ENCODE measurements at places on chromosomes 1 and 21.
A peak's percentile ranks its signal among the peaks of the same experiment; 100 is the strongest.

GRCh38 chr1:173421286-173421685 lies 55.8 kb upstream of the PRDX6 start:
- DNase-seq = no peak

DNA sequence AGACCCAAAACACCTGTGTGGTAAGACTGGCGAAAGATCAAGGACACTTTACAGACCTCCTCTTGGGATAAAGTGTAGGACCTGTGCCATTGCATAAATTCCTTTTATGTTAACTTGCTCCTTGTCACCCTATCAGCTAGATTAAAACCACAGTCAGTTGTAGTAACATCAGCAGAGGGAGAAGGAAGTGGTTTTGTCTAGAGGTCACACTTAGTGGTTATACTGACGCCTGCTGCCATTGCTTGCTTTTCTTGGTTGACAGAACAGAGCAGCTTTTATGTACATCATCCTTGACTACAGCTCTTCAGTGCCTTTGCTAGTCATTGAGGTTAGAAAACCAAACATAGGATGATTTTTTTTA lies 101.4 kb downstream of the PBX1 start:
- no peak for DNase-seq

DNA sequence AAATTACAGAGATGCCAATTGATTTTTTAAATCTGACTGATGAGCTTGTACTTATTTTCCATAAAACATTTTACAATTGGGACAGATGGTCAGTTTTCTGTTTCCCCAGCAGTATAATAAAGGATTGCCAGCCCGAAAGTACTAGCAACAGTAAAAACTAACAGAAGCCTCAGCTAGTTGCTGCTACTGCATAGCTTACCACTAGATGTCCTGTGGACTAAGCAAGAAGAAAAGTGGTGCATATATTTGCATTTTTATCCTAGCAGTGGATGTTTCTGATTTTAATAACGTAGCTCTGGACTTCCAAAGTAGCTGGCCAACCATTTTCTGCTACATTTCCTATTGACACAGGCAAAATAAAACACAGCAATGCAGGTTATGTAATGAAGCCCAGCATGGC lies 241.5 kb downstream of the BARHL2 start:
- peak; percentile 65 for DNase-seq

DNA sequence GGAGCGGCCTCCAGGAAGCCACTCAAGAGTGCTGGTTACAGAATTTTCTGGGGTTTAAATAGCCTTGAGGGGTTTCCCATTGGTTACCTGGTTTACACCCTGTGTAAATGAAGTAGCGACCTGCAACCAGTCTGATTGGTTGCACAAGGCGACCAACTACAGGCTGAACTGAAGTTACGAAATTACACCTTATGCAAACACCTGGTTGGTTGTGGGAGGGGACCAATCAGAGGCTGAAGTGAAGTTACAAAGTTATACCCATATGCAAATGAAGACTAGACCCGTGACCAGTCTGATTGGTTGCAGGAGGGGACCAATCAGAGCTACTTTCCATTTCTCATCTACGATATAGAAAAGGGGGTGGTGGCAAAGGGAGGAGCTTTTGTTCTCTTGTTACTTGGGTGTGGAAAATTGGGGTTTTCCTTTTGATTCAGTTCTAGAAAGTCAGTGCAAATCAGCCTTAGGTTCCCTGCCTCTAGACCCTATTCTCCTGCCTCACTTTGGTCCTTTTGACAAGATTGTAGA lies 22.2 kb upstream of the C1orf174 start:
- DNase-seq = no peak

DNA sequence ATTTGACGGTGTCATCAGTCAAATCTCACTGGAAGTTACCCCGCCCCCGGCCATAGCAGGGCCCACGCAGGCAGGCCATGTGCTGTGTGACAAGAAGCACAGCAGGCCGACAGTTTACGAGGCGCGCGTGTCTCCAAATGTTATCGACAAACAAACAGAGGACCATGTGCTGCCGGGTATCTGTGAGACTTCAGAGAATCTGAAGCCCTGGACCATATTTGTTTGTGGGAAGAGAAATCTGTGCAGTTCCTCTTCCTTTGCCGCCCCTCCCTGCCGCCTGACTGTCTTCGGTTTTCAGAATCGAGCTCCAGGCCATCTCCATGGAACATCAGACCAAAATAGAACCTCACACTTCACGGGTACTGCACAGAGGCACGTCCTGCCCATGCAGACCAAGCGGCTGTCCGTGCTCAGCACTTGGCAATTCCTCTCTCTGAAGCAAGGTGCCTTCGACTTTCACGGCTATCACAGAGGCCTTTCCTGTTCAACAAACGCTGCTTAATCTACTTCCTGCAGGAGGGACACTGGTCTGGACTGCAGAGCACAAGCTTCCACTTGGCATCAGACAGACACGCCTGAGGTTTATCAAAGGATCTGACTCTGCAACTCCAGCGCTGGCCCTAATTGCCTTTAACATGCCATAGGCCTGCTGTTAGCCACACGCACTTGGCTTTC lies 135.7 kb upstream of the KRTAP19-8 start:
- no peak for DNase-seq

DNA sequence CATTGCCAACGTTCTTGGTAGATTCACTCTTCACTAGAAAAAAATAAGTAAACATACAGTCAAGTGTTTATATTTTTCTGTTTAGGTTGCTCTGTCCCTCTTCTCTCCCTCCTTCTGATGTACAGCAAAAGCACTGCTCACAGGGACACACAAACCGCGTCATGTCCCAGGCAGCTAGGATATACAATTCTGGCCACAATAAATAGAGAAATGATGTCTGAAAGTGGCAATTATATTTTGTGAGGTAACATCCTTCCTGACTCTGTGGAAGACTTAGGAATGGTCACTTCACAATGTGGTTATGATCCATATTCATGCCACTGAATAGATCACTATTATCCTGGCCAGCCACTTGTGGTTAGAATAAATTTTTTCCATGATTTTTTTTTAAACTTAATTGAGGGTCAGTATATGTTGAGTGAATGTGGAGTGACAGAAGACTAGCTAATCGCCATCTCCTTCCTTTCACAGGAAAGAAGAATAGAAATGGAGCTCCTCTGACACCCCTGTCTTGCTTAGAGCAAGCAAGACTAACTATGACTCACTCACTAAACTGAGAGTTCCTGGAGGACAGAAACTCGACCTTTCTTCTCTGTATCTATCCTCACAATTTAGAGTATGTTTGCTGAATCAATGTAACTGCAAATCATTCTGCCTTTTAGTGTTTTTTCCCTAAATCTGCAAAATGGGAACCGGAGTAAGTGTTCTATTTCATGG lies 54.0 kb downstream of the ZNHIT6 start:
- no peak for DNase-seq

GRCh38 chr1:231240531-231240882 lies 505 bp upstream of the GNPAT start:
- no peak for DNase-seq

GRCh38 chr21:25638660-25639550 lies at the start of gene JAM2:
Gene JAM2 (plus strand): TSS chr21:25639258. CDS start chr21:25639822, 564 bp downstream.
- DNase-seq = no peak

DNA sequence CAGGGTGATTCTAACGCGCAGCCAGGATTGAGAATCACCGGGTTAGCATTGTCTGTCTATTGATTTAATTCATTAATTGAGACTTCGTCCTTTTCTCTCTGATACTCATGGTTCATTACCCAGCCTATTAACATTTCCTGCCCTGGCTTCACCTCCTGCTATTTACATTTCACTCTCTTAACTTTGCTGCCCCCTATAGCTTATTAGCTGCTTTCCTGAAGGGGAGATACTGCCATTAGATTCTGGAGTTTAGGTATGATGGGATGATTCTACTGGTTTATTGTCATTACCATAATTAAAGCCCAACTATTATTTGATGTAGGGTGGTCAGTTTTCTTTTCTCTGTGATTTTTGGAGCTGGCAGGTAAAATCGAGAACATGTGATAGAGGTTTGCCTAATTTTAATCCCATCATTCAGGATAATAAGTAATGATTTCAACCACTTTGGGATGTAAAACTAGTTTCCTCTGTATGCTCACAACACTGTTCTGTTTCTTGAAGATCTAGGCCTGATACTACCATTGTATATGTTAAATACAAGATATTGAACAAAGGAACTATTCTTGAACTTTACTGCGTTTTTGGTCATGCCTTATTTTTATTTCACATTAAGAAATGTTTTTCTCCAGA lies 6.4 kb downstream of the PPP2R5A start:
- no peak for DNase-seq

GRCh38 chr1:76106719-76107235 lies 32.2 kb downstream of the ST6GALNAC3 start:
- no peak for DNase-seq

DNA sequence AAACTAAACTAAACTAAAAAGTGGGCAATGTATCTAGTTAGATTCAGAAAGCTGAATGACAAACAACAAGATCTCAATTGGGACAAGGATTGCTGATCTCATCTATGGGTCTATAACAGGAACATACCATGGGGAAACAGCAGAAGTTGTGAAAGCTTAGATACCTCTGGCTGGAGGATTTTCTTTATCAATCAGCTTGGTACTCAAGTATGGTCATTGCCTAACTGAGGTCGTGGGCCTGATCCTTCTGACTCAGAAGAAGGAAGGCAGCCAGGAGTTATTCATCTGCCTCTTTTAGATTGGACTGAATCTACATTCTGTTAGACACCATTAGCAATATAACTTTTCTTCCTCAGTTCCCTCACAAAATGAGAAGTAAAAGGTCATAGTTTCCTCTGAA lies 39.7 kb downstream of the DNTTIP2 start:
- DNase-seq = no peak

GRCh38 chr1:222820171-222820712 lies 5.4 kb downstream of the DISP1 start:
- no peak for DNase-seq

GRCh38 chr1:219067350-219067712 lies 106.3 kb upstream of the LYPLAL1 start:
- no peak for DNase-seq

DNA sequence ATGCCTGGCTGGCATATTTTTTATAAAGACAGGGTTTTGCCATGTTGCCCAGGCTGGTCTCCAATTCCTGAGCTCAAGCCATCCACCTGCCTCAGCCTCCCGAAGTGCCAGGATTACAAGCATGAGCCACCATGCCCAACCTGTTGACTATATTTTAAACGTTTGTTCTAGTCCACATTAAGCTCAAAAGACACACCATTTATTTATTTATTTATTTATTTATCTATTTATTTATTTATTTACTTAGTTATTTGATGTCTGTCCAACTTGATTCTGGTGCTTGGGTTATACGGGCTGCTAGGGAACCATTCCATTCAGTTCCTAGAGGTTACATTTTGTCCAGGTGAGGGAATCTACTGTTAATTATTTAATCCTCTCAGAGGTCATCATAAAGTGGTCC lies 98.1 kb upstream of the ADGRL4 start:
- no peak for DNase-seq

DNA sequence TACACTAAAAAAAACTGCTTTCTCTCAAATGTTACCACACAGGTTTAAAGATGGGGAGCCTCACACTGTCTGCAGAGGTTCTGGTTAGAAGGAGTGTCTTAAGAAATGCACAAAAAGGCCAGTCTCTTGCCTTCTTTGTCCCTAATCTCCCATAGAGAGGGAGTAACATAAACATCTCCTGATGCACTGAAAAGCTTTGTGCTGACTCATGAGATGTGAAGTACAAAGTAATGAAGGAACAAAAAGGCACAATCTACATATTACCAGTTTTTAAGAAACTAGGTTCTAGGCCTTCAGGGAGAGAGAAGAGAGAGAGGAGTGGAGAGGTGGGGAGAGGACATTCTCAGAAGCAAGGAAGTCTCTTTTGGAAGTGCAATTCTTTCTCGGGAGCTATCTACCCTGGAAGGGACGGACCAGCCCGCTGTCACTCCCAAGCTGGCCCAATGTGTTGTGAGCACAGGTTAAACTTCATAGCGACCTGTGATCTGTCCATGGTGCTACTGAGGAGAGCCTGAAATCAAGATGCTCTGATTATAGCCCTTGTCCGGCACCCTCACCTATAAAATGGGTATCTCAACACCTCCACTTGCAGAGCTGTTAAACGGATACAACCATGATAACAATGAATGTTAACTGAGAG lies 458.1 kb downstream of the DISC1 start:
- DNase-seq = no peak

- no peak for DNase-seq
Measured at GRCh38 chr1:230746617-230747016, 571 bp upstream of the CAPN9 start.

DNA sequence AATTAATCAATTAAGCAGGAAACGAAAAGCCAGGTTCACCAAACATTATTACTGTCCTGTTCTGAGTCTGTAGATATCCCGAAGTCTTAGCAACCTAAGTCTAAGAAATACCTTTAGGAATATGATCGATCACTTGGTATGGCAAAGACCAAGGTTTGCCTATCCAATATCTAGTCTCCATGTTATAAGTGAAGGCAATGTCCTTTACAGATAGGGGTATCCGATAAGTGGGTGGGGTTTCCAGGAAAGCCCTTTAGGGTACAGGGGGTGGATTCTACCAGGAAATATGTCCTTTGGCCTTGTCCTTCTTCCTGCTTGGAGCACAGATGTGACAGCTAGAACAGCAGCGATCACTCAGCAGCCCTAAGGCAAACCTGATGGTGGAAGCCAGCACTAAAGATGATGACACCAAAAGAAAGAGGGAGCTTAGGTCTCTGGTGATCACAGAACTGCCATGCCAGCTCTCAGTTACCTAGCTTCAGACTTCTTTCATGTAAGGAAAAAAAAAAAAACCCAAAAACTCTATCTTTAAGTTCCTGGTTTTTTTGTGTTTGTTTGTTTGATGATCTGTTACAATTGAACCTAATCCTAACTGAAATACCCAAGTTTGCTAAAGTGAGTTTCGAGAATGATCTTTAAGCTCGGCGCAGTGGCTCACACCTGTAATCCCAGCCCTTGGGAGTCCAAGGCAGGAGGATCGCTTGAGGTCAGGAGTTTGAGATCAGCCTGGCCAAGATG lies 40.8 kb downstream of the DSTYK start:
- DNase-seq = no peak

- DNase-seq = no peak
Measured at GRCh38 chr1:117166076-117166475, 44.5 kb upstream of the TRIM45 start.

- no peak for DNase-seq
Measured at GRCh38 chr1:29514361-29515169, 278.2 kb downstream of the PTPRU start.

GRCh38 chr1:12356004-12356890 lies 126.4 kb downstream of the VPS13D start:
- DNase-seq = no peak

GRCh38 chr1:40939320-40940059 lies 40.0 kb upstream of the CTPS1 start:
- no peak for DNase-seq

GRCh38 chr21:34965200-34966174 lies 83.6 kb downstream of the RUNX1 start:
- DNase-seq = no peak
